ENCODE measurements at places on chromosomes 16 and 17.

GRCh38 chr17:73359352-73359751 lies 47.6 kb upstream of the CDC42EP4 start:
- no peak for DNase-seq

DNA sequence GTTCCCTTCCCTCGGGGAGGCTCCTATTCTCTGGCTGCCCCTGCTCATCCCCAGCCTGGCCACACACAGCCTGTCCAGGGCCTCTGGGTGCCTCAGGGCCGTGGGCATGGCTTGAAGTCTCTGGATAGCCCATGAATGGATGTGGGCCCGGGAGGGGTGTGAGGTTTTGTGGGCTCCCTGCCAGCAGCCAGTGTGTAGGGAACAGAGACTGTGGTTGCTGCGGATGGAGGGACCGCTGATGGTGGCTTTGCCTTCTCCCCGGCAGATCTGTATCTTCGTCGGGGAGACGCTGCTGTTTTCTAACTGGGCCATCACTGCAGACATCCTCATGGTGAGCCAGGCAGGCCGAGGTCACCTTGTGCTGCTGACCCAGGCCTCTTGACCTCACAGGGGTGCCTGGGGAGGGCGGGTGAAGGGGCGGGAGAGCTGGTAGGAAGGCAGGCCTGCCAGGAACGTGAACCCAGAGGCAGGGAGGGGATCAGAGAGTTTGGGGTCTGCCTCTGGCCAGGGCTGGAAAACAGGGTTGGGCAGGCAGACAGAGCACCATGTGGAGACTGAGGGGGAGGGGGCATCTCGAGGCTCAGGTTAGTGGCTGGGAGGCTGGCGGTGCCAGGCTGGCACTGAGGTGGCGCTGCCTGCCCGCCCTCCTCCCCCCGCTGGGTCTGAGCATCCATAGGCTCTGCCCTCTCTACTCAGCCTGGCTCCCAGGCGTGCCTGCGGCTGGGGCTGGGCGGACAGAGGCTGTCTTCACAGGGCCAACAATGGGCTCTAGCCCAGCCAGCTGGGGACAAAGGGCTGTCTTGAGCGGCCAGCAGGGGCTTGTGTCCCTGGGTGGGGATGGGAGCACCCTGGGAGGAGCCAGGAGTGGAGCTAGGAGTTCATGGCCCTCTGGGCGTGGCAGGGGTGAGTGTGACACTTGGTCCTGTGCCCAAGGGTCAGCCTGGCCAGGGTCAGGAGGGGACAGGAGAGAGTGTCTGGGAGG lies 21.4 kb downstream of the MYBBP1A start:
- DNase-seq = no peak

DNA sequence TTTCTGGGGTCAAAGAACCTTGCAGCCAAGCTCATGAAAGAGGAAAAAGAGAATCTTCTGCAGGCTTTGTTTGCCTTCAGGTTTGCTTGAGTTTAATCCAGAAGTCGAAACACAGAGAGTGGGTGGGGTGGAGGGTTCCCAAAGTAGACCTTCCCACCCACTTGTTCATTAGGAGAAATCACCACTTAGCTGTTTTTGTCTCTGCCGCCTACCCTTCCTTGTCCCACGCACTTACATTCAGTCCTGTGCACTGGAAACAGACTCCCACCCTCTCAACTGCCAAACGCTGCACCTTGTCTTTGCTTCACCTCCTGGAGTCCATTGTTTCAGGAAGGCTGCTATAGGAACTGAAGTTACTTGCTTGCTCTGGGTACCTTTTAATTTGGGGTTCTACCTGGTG lies 38.6 kb upstream of the RBFOX1 start:
- DNase-seq = no peak

GRCh38 chr17:69884356-69884755 lies 190.7 kb upstream of the KCNJ16 start:
- DNase-seq = no peak

GRCh38 chr17:8672326-8672725 lies 41.8 kb upstream of the MYH10 start:
- DNase-seq = no peak

GRCh38 chr17:13865650-13866049 lies 203.7 kb upstream of the COX10 start:
- DNase-seq = no peak

DNA sequence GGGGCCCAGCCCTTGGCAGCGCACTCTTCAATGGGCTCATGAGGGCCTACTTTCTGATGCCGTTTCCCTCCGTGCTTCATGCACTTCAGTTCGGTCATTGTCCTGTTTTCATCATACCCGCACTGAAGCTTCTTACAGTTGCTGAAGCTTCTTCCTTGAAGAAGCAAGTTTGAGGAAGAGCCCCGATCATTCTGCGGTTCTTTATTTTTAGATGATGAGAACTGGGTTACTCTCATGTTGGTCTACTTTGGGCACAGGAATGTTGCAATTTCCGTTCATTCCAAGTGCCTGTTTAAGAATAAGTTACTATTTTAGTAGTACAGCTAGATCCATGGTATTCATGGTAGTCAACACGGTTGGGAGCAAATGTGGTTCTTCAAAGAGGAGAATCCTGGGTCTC lies 587.7 kb upstream of the HSBP1 start:
- no peak for DNase-seq

DNA sequence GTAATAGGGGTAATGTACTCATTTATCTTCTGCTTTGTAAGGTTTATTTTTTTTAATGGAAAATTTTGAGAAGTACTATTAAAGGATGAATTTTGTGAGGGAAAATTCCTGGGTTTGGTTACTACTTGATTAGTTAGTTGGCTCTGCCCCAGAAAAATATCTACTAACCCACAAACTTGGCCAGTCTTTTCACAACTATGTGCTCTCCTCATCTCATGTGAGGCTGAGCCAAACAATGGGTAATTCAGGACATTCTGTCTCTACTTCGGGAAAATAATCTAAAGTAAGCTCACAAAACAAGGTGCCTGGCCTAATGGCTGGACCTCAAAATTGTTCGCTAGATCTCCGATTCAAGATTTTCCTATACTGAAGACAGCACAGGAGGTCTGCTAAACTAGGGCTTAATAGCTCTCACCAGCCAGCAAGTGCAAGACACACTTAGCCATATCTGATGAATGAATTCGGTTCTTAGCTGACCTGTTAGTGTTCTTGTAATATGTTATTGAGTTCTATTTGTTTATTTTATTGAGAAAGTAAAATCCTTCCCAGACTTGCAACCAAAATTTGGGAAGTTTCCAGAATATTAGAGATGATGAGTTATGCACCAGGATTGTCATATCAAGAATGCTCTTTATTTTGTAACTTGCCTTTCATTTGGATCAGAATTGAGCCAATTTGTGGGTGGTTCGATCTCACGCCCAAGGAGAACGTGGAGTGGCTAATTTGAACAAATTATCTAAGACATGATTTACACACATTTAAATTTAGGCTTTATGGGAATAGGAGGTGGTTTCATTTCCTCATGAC lies 5.7 kb downstream of the KCNJ16 start:
- peak; percentile 26 for DNase-seq

GRCh38 chr17:69608808-69609472 lies 194.4 kb downstream of the MAP2K6 start:
- DNase-seq = no peak

DNA sequence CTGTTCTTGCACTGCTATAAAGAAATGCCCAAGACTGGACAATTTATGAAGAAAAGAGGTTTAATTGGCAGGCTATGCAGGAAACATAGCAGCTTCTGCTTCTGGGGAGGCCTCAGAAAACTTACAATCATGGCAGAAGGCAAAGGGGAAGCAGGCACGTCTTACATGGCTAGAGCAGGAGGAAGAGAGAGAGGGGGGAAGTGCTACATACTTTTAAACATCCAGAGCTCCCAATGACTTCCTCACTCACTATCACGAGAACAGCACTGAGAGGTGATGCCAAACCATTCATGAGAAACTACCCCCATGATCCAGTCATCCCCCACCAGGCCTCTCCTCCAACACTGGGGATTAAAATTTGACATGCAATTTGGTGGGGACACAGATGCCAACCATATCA lies 13.3 kb downstream of the WFIKKN2 start:
- DNase-seq = no peak
